ENCODE measurements at places on chromosomes 16 and 17.

DNA sequence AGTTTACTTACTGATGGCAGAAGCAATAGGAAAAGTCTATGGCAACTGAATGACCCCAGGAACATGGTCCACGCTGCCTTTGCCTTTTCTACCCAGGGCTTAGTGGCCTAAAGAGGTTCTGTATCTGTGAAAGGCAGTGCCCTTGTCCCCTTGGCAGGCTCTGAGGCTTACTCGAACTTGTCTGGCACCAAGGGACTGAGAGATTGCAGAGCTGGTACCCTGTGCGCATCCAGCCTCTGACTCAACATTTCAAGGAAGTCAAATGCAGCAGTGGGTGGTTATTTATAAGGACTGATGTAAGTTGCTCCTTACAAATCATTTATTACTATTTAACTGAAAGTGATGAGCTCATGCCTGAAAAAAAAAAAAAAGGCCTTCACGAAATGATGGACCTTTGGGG, 299.9 kb upstream of the MYOCD start:
- DNase-seq, result no peak

- no peak for DNase-seq
Observed at GRCh38 chr17:79558091-79558900, 52.6 kb downstream of the RBFOX3 start.

- DNase-seq, result no peak
Observed at GRCh38 chr17:60086818-60087591, 8.3 kb upstream of the HEATR6 start.

- DNase-seq, result peak; percentile 66
Observed at GRCh38 chr16:695355-696089, 5.3 kb upstream of the WDR24 start.

GRCh38 chr17:6559753-6560215, 3.4 kb upstream of the PITPNM3 start:
- no peak for DNase-seq

DNA sequence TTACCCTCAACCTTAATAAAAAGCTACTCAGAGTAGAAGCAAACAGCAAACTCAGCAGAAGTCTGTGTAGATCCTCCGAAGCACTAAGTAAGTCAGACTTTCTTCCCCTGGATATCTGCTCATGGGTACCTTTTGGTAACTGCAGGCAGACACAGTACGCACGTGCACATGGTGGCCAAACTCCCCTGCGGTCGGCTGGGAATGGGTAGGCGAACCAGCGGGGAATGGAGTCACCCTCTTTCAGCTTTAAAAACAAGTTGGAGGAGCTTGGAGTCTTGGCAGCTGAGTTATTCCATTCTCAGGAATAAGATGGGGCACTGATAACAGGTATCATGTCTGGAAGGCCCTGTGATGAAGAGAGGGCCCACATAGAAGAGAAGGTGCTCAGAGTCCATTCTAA, 16.3 kb downstream of the CYB561 start:
- no peak for DNase-seq

- no peak for DNase-seq
Observed at GRCh38 chr16:11731222-11731621, 11.4 kb downstream of the TXNDC11 start.

- no peak for DNase-seq
Observed at GRCh38 chr16:73166441-73166851, 118.5 kb upstream of the ZFHX3 start.

- DNase-seq, result no peak
Observed at GRCh38 chr16:88303890-88304819, 78.6 kb upstream of the ZNF469 start.

Data from activated T-helper 1 cell treated with anti-CD3 and anti-CD28 coated beads, Interleukin-12 subunit alpha, Interleukin-12 subunit beta, Interleukin-2, Interleukin-4 antibody, amounts not matched to agents 30 ng/mL and 10 ng/mL and 1 ng/mL, durations not matched to agents 14 hours and 24 hours and 36 hours (primary cell).